Smooth muscle cell of trachea (primary cell): ENCODE measurements at places on chromosomes 2 and 18. TPM values are rescaled to one million over a fixed set of nuclear protein-coding genes. Genes with fewer than 3 reads are reported as not detected.

Gene CCDC74B
- total RNA-seq = 4.8 and 9.3 TPM in 2 replicates

Gene BBS5
- total RNA-seq = 7.6 and 10.4 TPM in 2 replicates

Gene SPDYA
- total RNA-seq = 1.2 and 2.3 TPM in 2 replicates

Gene C2orf68
- total RNA-seq = 20.5 and 22.0 TPM in 2 replicates

Gene SH3RF3
- 4.7 and 8.4 TPM in 2 replicates for total RNA-seq

Gene IL1RL2
- total RNA-seq = 0.73 and 2.3 TPM in 2 replicates

Gene TRAF3IP1
- 6.9 and 8.0 TPM in 2 replicates for total RNA-seq

Gene HNMT
- 20.8 and 45.4 TPM in 2 replicates for total RNA-seq

Gene DOK6
- 1.5 and 5.6 TPM in 2 replicates for total RNA-seq

Gene C2orf74
- 6.5 and 8.9 TPM in 2 replicates for total RNA-seq

Gene CPO
- total RNA-seq = 0.17 TPM in 1 of 2 replicates, not detected in the other

Gene POMC
- 0.66 and 3.8 TPM in 2 replicates for total RNA-seq

Gene HK2
- total RNA-seq = 19.1 and 46.8 TPM in 2 replicates

Gene MAP3K2
- 39.1 and 56.9 TPM in 2 replicates for total RNA-seq

Gene COL3A1
- 2,358 and 3,379 TPM in 2 replicates for total RNA-seq

Gene RNF125
- total RNA-seq = 1.2 and 1.5 TPM in 2 replicates

Gene CETN1
- total RNA-seq = not detected in 2 replicates

Gene FARSB
- total RNA-seq = 10.8 and 16.7 TPM in 2 replicates

Gene TFCP2L1
- total RNA-seq = under 0.01 TPM in 1 of 2 replicates, not detected in the other

Gene SAG
- total RNA-seq = not detected in 2 replicates

Gene CFC1
- not detected in 2 replicates for total RNA-seq

Gene RAD51AP2
- not detected in 2 replicates for total RNA-seq

Gene ALK
- under 0.01 and 0.17 TPM in 2 replicates for total RNA-seq

Gene RBM44
- 0.17 and 0.58 TPM in 2 replicates for total RNA-seq

Gene RAPGEF4
- total RNA-seq = 0.66 and 1.2 TPM in 2 replicates

Gene SERPINB13
- total RNA-seq = not detected in 2 replicates

Gene AQP12A
- total RNA-seq = not detected in 2 replicates

Gene MARCHF4
- total RNA-seq = 1.5 TPM in 2 replicates

Gene MAPK4
- total RNA-seq = not detected in 2 replicates

Gene DPYSL5
- total RNA-seq = under 0.01 TPM in 1 of 2 replicates, not detected in the other

Gene REG3G
- total RNA-seq = not detected in 2 replicates

Gene SPC25
- 14.1 TPM in 1 of 2 replicates, not detected in the other for total RNA-seq

Gene MOGAT1
- total RNA-seq = not detected in 2 replicates

Gene GATA6
- 5.7 and 7.9 TPM in 2 replicates for total RNA-seq

Gene PLGLB1
- total RNA-seq = 1.5 and 2.0 TPM in 2 replicates

Gene EML6
- 0.15 and 0.66 TPM in 2 replicates for total RNA-seq

Gene ACADL
- 0.29 and 0.66 TPM in 2 replicates for total RNA-seq

Gene HRH4
- total RNA-seq = under 0.01 TPM in 2 replicates
